ENCODE measurements at places on chromosomes 1 and 21.
A peak's percentile ranks its signal among the peaks of the same experiment; 100 is the strongest.

GRCh38 chr1:14339288-14339687 is 259.2 kb upstream of the KAZN start:
- DNase-seq, result no peak

DNA sequence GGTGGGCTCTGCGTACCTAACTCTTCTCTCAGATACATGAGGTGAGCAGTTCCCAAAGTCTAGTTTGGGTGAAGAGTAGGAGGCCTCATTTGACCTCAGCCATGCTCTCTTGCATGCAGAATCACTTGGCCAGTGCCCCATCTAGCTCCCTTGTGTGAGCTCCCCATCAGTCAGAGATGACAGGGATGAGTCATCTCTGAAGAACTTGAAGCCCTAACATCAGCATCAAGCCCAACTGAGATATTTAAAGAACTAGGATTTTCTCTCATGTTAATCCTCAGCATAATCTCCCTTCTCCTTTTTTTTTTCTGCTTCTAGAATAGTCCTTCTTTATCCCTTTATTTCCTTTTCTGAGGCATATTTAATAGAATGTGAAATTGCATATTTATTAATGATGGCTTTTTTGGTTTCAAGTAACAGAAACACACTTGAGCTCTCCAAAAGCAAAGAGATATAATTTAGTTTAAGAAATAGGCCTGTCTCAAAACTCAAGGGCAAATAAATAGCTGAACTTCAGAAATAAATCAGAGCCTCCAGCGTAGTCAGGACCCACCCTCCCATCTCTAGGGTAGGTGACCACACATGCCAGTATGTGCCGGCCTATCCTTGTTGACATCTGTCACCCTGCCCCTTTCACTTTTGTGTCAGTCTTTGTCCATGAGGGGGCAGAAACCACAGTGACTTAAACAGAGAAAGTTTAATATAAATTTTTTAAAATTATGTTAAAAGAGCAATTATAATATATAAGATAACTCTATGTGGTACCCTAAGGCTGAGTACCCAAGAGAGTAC is 112.3 kb downstream of the TSEN15 start:
- DNase-seq, result no peak

GRCh38 chr1:160082487-160082886 is 1.1 kb downstream of the KCNJ9 start:
- no peak for DNase-seq

DNA sequence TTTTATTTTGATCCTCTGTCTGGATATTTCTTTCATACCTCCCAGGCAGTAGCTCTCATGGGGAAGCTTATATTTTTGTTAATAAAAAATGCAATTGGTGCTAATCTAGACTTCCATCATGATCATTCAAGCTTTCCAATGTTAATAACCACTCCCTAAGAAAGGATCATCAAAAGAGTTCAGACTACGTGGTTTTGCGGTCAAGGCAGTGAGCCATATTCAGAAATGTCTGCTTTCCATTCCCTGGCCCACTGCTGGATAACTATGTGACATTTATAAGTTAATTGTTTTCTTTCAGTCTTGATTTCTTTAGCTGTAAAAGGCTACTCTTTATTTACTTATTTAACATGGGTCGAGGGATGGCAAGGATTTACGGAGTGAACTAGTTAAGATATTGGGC is 414.6 kb downstream of the LMO4 start:
- DNase-seq, result no peak

DNA sequence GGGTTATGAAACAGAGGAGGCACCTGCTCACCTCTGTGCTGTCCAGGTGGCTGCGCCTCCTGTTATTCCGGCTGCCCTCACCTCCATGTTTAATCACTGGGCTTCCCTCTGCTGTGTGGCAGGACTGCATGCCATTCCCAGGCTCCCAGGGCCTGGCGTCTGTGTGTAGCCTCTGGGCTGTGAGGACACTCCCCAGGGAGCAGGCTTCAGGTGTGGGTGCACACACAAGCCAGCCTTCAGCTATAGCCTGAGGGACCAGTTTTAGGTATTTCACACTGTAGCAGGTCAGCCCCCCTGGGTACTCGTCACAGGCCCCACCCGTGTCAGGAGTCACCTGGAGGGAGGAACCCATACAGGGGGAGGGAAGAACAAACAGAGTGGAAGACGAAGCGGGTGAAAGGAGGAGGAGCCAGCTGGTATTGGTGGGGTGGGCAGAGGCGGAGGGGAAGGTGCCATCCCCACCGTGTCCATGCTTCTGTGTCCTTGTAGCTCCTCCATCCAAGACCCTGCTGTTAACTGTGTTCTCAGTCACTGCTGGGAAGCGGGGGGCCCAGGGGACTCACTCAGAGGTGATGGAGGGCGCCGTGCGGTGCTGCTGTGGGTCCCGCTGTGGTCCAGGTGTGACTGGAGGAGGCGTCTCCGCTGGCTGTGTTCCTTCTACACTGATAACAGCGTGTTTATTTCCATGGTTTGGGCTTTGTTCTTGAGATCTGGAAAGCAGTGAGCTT is 158.6 kb downstream of the PGBD5 start:
- DNase-seq, result peak; percentile 74

DNA sequence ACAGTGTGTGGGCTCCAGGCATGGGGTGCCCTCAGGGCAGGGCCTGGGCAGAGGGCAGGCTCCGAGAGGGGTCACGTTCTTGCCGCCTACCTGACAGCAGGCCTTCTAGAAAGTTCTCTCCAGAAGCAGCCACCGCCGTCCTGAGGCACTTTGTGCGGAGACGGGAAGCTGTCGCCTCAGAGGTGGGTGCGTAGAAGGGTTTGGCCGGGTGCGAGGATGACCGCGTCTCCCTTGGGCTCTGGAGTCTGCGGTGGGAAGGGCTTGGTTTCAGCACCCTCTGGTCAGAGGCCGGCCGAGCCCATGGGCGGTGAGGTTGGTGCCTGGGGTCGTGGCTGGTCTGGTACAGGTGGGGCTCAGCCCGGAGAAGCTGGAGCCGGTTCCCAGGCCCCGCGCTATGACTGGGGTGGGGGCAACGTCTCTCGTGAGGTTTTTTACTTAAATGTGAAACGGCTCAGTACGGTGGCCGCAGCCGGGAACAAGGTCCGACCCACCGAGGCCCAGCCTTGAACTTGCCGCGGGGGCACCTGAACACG is 10.1 kb upstream of the TTLL10 start:
- no peak for DNase-seq

DNA sequence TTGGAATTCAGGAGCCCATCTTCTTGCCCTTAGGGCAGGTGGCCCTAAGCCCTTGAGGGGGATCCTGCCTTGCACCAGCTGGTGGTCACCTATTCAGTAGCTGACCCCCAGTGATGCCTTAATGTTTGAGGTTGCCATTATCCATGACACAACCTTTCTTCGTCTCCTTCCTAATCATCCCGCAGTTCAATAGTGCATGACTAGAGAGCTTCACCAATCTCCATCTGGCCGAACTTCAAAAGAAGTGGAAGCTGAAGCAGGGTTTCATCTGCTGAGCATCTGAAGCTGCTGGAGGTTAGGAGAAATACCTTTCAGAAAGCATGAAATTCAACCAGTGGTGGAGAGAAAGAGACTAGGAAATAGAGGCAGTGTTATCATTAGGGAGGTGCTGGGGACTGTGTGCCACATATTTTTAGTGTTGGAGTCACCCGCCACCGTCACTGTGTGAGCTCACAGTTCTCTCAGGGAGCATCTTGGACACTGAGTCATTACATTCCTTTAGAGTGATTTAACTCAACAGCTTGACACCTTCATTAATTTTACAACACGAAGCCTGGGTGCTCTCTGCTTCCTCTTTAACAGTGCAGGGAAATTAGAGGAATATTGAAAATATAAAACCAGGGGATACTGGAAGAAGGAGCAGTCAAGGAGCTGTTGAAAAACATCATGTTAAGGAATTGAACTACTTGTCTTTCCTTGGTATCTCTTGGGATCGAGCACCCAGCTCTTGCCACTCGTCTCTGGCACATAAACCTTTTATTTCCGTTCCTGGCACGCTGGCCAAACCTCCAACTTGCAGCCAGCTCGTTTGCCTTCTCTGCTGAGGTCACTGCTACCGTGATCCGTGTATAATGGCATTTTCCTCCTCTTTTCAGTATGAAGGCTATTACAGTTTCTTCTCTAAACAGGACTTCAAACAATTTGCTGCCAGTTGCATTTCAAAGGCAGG is 53.6 kb downstream of the PEX14 start:
- DNase-seq, result no peak
